NCI-H187 (cell line): ENCODE measurements at places on chromosomes 16 and 17.

DNA sequence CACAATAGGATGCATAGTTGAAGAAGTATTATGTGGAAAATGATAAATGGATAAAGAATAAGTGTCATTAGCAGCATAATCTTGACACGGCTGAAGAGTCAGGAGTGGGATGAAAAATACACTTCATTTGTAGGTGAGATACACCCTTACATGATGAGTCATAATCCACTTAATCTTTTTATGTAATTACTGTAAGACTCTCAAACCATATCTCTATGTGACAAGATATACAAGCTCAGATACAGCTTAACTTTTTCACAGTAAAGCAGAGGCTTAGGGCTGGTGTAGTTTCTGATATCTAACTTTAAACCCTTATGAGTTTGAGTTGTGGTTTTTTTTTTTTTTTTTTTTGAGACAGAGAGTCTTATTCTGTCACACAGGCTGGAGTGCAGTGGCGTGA is 101.2 kb downstream of the FTO start:
- DNase-seq = no peak

- no peak for DNase-seq
These were observed 70.0 kb downstream of the PGS1 start for GRCh38 chr17:78448356-78448993.

- no peak for DNase-seq
These were observed 35.4 kb upstream of the PABPN1L start for GRCh38 chr16:88901718-88902337.

GRCh38 chr17:27771586-27771985 is 28.7 kb downstream of the NOS2 start:
- no peak for DNase-seq

GRCh38 chr16:23920446-23920845 is 84.7 kb downstream of the PRKCB start:
- DNase-seq = no peak

DNA sequence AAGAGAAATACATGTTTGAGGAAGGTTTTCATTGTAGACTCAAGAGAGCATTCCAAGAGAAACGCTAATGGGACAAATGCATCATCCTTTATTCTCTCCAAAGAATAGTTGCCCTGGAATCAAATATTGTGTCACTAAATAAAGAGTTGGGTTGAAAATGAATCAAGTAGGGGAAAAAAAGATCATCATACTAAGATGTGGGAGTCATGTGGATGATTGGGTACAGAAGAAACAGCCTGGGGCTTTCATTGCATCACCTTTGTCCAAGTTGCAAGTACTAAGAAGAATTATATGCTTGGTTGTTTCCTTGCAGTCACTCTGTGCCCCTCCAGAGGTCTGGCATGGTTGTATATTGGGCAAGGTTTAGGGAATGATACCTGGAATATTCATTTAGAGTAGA is 658.9 kb downstream of the TOX3 start:
- DNase-seq = no peak
